Natural killer cell (primary cell): ENCODE measurements at places on chromosomes 2 and 18. TPM values are rescaled to one million over a fixed set of nuclear protein-coding genes. Genes with fewer than 3 reads are reported as not detected.
A peak's percentile ranks its signal among the peaks of the same experiment; 100 is the strongest.

PROM2 gene
- 0.70 TPM for total RNA-seq

TTC21B gene
- total RNA-seq: 31.7 TPM

IL1R2 gene
- 5.7 TPM for total RNA-seq

ITSN2 gene
- 115 TPM for total RNA-seq

RAX gene
- total RNA-seq: not detected

CRYBA2 gene
- total RNA-seq: not detected

UGT1A10 gene
- not detected for total RNA-seq

EML6 gene
- 3.2 TPM for total RNA-seq

ARHGAP28 gene
- total RNA-seq: not detected

GALNT14 gene
- total RNA-seq: 0.68 TPM

LIPT1 gene
- 12.0 TPM for total RNA-seq

DSC2 gene
- total RNA-seq: 0.40 TPM

SLC11A1 gene
- 17.9 TPM for total RNA-seq

CNGA3 gene
- not detected for total RNA-seq

OR6B2 gene
- total RNA-seq: not detected

RMND5A gene
- total RNA-seq: 54.3 TPM

- no peak for DNase-seq
These were observed 93.3 kb downstream of the ALPK2 start for GRCh38 chr18:58535340-58536201.

DNA sequence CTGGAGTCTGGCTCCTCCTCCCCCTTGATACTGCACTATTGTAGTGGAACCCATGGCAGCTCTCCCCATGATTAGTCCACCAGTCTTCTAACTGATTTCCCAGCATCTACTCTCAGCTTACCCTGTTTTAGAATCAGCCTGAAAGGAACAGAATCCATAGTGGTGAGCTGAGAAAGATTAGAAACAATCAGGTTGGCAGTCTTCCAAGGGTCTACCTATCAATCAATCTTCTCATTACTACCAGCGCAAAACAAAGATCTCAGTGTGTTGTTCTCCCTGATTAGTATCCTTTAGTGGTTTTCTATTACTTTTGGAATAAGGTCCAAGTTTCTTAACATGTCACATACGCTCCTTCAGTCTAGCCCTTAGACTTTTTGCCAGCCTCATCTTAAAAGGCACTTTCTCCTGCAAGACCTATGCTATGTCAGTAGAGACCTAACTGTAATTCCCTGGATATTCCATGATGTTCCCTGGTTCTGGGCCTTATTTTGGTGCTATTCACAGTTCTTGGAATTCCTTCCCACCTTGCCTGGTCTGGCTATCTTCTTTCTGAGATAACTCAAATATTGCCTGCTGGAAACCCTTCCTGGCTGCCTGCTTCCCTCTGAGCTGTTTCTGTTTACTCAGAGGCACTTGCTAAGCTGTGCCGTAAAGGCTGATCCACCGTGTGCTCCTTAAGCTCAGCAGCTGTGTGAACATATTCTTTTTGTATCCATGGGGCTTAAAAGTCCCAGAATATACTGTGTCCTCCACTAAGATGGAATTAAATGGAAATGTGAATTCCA lies 32.6 kb downstream of the LAMA3 start:
- DNase-seq: no peak

GRCh38 chr2:73290049-73290839 lies 3.1 kb downstream of the EGR4 start:
- DNase-seq: no peak

- no peak for DNase-seq
These were observed 281.2 kb downstream of the PHLPP1 start for GRCh38 chr18:62996566-62996965.

DNA sequence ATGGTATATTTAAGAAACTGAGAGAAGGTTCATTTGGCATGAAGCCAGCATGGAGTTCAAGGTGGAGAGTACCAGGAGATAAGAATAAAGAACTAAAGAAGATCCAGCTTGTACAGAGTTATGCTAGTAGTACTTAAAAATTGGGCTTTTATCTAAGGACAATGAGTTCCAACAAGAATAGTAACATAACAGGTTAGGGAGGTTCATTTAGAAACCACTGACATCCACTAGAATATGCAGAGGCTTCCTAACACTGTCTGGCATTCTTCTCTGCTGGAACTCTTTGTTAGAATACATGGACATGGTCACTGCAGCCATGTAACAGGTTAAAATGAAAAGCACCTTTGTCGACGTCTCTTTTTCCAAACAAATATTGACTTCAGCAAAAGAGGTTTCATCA lies 42.6 kb upstream of the DSC1 start:
- no peak for DNase-seq

DNA sequence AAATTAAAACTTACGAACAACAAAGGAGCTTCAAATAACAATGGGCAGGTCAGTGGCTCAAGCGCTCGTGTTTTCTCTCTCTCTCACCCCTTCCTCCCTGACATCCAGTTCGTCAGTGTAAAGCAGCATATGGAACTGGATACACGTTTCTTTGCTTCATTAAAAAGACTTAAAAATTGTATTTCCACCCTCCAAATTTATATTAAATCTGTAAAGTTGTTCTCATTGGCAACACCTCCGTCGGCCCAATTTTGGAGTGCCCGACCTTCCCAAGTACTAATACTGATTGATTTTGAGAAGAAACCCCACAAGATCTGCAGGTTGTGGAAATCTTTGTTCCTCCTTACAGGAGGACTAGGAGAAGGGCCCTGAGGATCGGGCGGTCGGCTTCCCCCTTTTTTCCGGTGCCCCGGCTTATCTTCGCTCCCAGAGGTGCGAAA lies 2.2 kb downstream of the TBR1 start:
- DNase-seq: no peak

DNA sequence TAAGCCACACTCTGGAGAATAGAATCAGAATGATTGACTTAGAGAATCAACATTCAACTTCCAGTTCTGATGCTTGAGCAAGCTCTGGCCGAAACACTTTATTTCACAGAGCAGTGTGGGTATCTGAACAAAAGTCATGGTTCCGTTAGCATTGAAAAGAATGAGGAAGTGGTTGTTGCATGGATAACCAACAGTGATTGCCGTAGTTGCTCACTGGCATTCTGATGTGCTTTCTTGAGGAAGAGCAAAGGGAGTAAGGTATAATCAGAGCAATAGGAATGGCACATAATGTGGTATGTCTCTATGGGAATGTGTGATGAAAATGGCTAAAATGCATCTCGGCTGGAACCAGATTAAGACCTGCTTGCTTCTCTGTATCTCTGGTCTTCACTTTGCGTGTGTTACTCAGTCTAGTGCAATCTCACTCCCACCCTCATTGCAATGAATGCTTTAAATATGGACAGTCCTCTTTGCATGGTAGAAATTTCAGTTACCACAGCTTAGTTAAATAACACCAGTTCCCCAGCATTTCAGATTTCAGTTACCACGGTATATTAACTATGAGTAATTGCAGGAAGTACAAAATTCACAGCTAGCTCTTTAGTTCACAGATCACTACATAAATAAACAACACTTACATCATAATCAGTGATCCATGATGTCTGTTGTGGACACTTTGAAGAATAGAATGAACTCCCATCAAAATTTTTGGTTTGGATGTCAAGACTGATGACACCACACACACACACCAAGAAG lies 7.8 kb upstream of the RAB12 start:
- DNase-seq: peak; percentile 26

DNA sequence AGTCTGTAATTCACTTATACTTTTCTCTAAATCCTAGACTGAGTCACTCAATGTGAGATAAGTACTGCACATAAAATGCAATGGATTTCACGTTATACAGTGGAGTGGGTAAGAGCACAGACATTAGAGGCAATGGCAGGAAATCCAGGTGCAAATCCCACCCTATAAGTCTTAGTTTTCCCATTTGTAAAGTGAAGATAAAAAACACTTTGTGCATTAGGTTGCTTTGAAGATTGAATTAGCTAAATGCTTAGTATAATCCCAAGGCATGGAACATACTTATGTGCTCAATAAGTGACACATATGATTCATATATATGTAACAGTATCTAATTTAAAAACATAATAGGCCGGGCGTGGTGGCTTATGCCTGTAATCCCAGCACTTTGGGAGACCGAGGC lies 10.5 kb downstream of the ACTG2 start:
- no peak for DNase-seq

DNA sequence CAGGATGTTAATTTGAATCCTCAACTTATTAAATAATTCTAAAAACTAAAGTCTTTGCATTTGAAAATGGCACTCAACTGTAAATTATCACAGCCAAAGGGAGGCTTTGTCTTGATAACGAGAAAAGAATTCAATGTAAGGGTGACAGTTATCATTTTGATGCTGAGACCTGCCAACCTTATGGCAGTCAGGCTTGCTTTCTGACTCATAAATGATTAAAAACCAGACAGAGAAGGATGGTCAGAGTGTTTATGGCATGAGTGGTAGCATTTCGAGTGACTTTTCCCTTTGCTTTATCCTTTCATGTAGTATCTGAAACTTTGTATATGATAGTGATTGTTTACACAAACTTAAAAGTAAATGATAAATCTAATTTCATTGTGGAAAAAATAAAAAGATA lies 53.9 kb upstream of the EPC2 start:
- no peak for DNase-seq

- DNase-seq: no peak
These were observed 3.8 kb downstream of the GRB14 start for GRCh38 chr2:164617466-164617865.

- DNase-seq: no peak
These were observed 52.4 kb downstream of the CFAP221 start for GRCh38 chr2:119596638-119597037.

- DNase-seq: no peak
These were observed 57.5 kb downstream of the ZRANB3 start for GRCh38 chr2:135473567-135473966.

DNA sequence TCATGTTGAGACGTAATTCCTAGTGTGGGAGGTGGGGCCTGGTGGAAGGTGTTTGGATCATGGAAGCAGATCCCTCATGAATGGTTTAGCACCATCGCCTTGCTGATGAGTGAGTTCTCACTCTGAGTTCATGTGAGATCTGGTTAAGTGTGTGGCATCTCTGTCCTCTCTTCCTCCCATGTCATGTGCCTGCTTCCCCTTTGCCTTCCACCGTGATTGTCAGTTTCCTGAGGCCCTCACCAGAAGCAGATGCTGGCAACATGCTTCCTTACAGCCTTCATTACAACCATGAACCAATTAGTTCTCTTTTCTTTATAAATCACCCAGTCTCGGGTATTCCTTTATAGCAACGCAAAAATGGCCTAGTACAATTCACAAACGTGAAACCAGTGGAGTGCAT lies 14.6 kb upstream of the MCM6 start:
- no peak for DNase-seq

DNA sequence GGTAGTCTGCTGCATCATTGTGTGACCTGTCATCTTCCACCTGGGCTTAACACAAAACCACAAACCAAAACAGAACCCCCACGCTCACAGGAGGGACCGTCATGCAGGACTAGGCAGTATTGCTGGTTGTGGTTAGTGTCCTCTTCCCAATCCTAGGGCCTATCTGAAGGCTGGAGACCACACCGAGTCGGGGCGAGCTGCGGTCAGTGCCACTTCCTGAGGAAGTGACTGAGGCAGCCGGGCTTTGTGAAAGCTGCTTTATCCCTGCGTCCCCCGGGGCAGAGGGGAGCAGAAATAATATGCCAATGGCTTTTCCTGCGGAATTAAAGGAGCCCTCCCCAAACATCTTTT lies 22.9 kb downstream of the ZNF532 start:
- peak; percentile 12 for DNase-seq

DNA sequence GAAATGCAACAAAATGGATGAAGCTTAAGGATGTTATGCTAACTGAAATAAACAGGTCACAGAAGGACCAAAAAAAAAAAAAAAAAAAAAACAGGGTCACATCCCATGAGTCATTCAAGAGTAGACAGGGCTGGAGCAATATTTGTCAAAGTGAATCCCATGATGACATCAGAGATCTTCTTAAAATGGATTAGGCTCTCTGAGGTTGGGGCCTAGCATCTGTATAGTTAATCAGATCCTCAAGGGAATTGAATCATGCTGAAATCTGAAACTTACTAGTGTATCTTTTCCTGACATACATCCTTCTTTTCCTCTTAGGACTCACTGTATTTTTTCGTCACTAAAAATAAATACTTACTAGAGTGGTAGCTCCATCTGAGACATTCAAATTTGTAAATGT lies 380.6 kb upstream of the NXPH2 start:
- DNase-seq: no peak

- DNase-seq: no peak
These were observed 364.8 kb downstream of the NYAP2 start for GRCh38 chr2:225764346-225764745.

DNA sequence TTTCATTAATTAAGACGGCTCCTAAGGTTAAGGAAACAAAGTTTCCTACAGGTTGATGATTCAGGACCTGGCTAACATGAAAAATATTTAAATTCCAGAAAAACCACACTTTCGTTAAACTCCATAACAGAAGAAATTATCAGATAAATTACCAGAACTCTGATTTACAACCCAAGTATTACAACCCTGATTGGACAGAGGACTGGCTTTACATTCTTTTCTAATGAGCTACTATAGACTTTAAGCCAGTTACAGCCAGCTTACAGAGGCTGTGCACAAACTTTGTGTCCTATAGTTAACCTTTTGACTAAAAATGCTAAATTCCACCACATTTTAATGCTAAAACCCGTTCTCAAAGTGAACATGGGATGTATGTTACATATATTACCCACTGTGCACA lies 458.6 kb downstream of the KCNJ3 start:
- DNase-seq: no peak

- DNase-seq: no peak
These were observed 312.3 kb upstream of the KCNJ3 start for GRCh38 chr2:154386186-154386585.

- no peak for DNase-seq
These were observed 19.0 kb downstream of the RHOB start for GRCh38 chr2:20465716-20466394.
